Fibroblast of skin of abdomen (primary cell): ENCODE measurements at places on chromosomes 11 and 22.

DNA sequence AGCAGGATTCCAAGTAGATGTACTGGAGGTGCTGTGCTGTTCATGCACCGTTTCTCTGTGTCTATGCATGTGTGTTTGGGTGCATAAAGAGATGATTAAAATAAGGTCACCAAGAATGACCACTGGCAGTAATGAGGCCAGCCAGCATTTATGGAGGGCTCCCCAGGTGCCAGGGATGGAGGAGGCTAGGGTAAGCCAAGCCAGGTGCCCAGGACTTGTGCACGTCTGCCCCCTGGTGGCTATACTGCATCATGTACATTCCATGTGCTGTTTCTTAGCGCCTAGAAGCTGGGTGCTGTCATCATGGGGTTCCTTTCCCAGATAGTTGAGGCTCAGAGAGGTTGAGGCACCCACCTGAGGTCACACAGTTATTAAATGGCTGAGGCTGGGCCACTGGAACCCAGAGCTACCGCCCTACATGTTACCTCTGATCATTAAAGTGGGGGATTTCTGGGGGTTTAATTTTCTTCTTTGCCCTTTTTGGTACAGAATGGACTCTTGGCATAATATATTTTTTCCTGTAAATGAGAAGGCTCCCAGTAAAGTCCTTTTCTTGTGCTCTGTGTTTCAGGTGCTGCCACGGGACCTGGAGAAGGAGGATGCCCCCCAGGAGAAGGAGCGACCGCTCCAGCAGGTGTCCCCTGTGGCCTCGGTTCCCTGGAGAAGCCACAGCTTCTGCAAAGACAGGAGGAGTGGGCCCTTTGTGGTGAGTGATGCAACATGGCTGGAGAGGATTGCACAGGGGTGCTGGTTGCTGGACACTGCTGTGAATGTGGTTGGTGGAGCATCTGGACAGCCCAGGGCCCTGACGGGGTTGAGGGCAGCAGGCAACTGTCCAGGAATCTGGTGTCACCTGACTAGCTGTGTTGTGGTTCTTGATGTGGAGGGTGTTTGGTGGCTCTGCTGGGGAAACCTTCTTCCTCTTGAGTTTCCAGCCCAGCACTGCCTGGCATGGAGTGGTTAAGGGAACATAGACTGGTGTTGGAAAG lies 96.4 kb downstream of the KIAA1671 start:
- peak; percentile 31 for DNase-seq

- no peak for DNase-seq
Observed at GRCh38 chr11:76277298-76278175, 71.2 kb upstream of the WNT11 start.

DNA sequence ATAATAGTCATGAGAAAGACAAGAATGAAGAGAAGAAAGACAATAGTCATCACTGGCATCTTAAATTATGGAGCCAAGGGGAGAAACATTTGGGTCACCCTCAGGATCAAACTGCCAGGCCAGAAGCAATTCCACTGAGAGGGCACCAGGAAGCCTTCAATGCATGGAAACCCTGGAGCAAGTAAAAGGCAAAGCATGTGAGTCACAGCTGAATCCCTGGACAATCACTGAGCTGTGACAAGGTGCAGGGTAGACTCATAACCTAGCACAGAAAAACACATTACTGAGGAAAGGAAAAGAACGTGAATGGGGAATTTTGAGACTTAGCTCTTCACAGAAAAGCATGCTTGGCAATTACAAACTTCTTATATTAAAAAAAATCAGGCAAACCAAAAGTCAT lies 1.6 kb downstream of the KCNJ1 start:
- DNase-seq: no peak

GRCh38 chr22:20624161-20624616 lies 116.8 kb downstream of the MED15 start:
- peak; percentile 14 for DNase-seq

DNA sequence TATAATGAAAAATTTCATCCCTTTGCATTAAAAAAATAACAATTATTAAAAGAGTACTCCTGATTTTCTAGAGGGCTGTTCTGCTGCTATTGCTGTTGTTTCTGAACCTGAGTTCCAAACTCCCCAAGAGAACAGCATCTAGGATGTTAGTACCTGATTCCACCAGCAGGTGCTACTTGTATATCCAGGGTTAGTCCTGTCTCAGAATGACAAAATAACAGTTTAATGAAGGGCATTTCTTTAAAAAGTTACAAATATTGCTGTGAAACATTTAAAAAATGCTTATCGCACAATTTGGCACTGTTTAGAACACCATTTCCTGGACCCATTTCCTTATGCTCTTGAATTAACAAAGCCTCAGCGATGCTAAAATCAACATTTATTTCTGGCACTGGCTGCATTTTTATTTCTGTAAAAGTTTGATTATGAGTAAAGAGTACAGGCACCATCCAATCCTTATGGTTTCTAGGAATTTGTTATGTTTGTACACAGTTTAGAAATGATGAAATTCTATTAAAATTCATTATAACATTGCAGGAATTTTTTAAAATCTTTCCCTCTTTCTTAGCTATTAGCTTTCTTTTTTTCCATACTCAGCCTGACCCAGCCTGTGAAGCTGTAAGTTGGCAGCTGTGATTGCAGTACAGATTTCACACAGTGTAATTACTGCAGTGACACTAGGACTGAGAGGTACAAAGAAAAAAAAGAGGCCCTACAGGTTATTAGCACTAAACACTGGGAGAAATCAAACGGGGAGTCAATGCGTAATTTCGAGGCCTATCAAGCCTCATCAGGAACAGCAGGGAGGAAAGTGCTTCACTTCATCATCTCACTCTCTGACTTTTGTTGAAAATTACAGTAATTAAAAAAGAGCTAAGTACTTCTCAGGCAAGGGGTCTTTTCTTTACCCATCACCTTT lies 208.8 kb downstream of the DCDC1 start:
- no peak for DNase-seq

DNA sequence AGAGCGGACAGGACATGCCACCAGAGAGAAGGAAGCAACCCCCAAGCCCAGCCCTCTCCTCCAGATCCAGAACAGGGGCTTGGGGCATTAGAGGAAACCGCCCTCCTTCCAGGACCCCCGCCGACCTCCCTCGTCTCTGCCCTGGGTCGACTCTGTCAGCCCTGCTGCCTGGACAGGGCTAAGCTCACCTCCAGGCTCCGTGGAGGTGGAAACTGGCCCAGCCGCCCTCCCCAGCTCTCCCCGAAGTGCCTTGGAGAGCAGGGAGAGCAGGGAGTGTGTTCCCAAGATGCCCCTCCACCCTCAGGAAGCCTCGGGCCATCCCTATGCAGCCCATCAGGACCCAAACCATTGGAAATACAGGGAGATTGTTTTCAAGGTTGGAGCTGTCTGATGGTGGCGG lies 26.8 kb downstream of the ANO1 start:
- no peak for DNase-seq

- no peak for DNase-seq
Observed at GRCh38 chr11:117950301-117950700, 21.1 kb upstream of the TMPRSS13 start.
